ENCODE measurements at places on chromosomes 16 and 17. TPM values are rescaled to one million over a fixed set of nuclear protein-coding genes. Genes with fewer than 3 reads are reported as not detected.

RAP1GAP2 gene
- total RNA-seq: 6.1 TPM

HOXB5 gene
- 0.14 TPM for total RNA-seq

CD19 gene
- total RNA-seq: not detected

CA7 gene
- not detected for total RNA-seq

KRT36 gene
- not detected for total RNA-seq

CCDC92B gene
- 0.07 TPM for total RNA-seq

FN3K gene
- 1.1 TPM for total RNA-seq

BCKDK gene
- total RNA-seq: 60.4 TPM

TPPP3 gene
- total RNA-seq: 0.19 TPM

CCL4L2 gene
- total RNA-seq: not detected

KRTAP2-2 gene
- total RNA-seq: not detected

PRSS33 gene
- not detected for total RNA-seq

UMOD gene
- total RNA-seq: not detected

CNOT1 gene
- total RNA-seq: 95.0 TPM

OTOP2 gene
- 0.42 TPM for total RNA-seq

PPY gene
- total RNA-seq: not detected

TBC1D3K gene
- total RNA-seq: not detected

ITGB4 gene
- 873 TPM for total RNA-seq

SLC38A8 gene
- not detected for total RNA-seq

ZP2 gene
- not detected for total RNA-seq

OSBPL7 gene
- total RNA-seq: 5.8 TPM

SPATA32 gene
- not detected for total RNA-seq

CCL3 gene
- total RNA-seq: not detected

CFDP1 gene
- 56.3 TPM for total RNA-seq

DPEP3 gene
- not detected for total RNA-seq

DNASE1L2 gene
- 0.21 TPM for total RNA-seq

NPIPA5 gene
- not detected for total RNA-seq

SLC12A3 gene
- total RNA-seq: not detected

SEZ6L2 gene
- 11.2 TPM for total RNA-seq

CMTM1 gene
- not detected for total RNA-seq

RFNG gene
- total RNA-seq: 37.6 TPM

CHST6 gene
- 1.3 TPM for total RNA-seq

SLFN14 gene
- not detected for total RNA-seq

ACOX1 gene
- 33.6 TPM for total RNA-seq

MT1A gene
- not detected for total RNA-seq

CHD9NB gene
- total RNA-seq: 0.42 TPM

C16orf54 gene
- not detected for total RNA-seq

SLC6A4 gene
- total RNA-seq: 0.46 TPM

SRCIN1 gene
- total RNA-seq: not detected

DNAI2 gene
- total RNA-seq: not detected

COPZ2 gene
- total RNA-seq: 3.1 TPM

CLN3 gene
- total RNA-seq: 8.4 TPM
